ENCODE measurements at places on chromosomes 4 and X.

DNA sequence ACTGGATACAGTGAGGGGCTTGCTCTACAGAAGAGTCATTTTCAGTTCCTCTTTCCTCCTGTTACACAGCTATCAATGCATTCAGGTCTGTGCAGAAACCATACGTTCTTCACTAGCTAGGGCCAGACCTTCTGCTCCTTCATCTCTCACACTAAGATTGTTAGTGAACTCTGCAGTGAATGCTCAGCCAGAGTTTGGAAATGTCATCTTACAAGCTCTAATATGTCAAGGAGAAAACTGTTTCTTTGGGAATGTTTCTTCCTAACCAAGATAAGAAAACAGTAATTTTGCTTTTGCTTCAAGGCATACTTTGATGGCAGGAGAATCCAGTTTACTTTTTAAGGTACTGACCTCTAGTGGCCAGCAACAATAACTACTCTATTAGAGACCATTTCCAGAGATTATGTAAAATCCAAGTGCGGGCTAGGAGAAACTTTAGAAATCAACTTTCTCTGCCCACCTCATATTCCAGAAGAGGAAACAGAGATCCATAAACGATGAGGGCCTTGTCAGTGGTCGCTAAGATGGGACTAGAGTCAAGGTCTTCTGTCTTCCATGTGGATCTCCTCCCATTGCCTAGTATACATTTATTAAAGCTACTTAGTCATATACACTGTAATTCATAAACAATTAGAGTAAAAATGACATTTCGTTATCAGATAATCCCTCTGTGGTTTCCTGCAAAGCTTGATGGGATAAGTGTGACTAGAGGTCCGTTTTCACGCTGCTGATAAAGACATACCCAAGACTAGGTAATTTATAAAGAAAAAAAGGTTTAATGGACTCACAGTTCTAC is 12.1 kb upstream of the CC2D2A start:
- no peak for DNase-seq

GRCh38 chr4:47372561-47372960 is 90.9 kb downstream of the COMMD8 start:
- no peak for DNase-seq

DNA sequence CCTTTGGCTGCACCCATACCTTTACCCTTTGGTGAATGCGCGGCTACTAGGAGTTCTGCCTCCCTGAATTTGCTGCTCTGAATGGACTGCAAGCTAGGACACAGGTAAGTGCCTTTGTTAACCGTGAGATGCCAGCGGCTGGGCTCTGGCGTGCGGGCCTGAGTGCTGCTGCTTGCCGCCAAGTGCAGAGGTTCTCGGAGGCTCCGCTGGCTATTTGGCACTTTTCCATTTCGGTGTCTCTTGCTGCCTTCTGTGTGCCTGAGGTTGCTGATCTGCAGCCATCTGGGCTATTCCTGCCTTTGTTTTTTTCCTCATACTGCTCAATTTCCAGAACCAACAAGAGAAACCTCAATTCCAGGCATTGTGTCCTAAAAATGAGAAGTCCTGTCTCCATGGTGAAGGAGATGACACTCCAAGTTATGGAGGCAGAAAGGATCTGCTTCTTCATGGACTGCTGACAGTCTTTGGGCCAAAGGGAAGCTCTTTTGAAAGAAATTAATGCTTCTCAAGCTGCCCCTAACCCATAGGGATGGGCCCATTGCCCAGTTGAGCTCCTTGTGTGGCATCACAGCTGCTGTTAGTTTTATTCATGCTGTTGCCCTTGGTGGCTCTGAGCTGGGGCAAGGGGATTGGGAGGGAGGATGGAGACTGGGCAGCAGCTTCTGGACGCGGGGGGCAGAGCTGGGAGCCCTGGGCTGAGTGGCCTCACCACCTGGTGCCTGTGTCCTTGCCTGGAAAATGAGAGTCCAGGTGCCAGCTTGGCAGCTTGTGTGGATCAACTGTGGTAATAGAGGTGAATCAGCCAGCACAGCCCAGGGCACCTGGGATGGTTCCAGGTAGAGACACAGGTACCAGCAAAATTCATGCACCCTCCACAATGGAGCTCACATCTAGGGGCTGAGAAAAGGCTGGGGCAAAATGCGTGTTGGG is 3.8 kb upstream of the TBC1D14 start:
- DNase-seq, result no peak

- DNase-seq, result no peak
Measured at GRCh38 chrX:105315248-105315647, 94.8 kb upstream of the TEX13A start.

- DNase-seq, result no peak
Measured at GRCh38 chr4:156290811-156291210, 337.1 kb upstream of the CTSO start.

- DNase-seq, result no peak
Measured at GRCh38 chr4:99998062-99998867, 48.2 kb upstream of the H2AZ1 start.

DNA sequence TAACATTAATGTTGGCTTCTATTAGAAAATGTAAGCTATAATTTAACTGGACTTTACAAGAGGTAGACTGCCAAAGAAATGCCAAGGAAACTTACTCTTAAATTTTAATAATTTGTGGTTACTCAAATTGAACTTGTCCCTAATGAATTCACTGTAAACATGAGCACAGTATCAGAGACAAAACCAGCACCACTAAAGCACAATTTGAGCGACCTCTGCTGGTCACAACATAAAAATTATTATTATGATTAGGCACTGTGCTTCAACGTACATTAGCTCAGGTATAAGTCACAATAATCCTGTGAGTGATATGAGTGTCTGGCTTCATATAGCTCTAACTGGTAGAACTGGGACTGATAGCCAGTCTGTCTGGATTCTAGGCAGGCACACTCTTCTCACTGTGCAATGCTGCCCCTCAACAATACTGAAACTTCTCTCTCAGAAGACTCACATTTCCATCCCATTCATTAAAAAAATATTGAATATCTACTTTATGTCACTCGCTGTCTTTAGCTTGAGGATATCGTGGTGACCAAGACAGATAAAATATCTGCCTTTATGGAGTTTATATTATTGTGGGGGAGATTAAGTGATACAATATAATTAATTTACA is 8.0 kb downstream of the NUDT6 start:
- DNase-seq, result no peak

GRCh38 chr4:107863416-107863815 is 38.7 kb downstream of the SGMS2 start:
- no peak for DNase-seq

GRCh38 chrX:13077168-13077567 is 32.7 kb upstream of the FAM9C start:
- DNase-seq, result no peak

DNA sequence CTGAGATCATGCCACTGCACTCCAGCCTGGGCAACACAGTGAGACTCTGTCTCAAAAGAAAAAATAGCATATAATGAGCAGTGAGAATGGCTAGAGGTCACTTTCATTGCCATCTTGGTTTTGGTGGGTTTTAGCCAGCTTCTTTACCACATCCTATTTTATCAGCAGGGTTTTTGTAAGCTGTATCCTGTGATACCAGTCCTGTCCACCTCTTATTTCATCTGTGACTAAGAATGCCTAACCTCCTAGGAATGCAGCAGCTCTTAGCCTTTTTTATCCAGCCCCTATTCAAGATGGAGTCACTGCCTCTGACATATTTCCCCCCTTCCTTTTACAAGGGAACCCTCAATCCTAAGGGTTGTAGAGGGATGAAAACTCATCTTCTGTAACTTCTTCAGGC is 26.1 kb upstream of the IGFBP7 start:
- DNase-seq, result no peak

DNA sequence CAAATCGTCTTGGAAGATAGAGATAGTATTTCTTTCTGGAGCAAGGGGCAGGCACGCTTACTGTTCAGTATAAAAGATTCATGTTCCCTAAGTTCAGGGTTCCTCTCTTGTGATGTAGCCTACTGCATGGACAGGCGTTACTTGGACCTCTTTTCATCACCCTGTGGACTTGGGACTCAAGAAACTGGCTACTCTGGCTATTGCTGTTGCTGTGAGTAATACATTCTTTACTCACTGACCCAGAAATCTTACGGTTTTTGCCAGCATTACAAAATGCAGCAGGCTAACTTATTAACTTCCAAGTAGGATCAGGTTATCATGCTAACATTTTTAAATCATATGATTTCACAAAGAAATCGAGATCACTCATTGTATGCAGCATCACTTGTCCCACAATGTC is 12.8 kb upstream of the GUCY1B1 start:
- DNase-seq, result no peak

- no peak for DNase-seq
Measured at GRCh38 chr4:52012651-52013050, 7.5 kb downstream of the LRRC66 start.

GRCh38 chr4:42809419-42810084 is 83.0 kb upstream of the GRXCR1 start:
- no peak for DNase-seq

DNA sequence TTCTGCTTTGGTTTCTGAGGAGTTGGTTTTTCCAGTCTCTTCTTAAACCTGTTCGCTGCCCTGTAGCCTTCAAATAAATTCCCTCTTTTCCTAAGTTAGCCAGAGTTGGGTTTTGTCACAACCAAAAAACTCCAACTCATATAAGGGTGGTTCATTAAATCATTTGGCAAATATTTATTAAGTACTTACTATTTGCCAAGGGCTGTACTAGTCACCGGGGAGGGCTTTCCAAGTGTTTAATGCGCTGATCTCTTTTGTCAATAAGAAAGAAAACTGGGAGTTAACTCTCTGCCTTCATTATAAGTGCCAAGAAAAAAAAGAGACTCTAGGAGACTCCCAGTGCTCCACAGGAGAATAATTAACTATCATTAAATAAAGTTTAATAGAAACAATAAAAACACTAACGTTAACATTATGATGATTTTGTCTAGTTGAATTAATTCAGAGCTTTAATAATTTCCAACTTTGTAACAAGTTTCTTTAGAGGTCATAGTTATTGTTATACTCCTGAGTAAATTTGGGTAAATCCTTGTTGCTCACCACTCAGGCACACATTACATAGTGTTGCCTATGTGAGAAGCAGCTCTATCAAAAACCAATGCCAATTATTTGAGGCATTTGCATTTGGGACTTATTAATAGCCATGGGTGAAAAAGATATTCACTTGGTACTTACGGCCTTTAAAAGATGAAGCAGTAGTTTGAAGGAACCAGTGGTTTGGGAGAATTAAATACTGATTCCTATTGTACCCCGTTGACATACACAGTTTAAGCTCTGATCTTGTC is 122.5 kb upstream of the TEX13D start:
- no peak for DNase-seq

DNA sequence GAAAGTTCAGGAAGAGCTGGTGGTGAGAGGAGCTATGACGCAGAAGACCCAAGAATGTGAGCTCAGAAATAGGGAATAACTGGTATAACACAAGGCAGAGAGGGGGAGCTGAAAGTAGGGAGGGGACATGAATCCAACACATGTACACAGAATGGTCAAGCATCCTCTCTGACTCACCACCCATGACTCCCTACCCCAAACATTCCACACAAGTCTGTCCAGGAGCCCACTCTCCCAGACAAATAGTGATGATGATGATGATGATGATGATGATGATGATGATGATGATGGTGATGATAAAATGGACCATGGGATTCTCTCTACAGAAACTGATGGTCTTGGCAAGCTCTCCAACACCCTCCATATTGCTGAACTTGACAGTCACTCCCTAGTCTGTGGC is 46.4 kb downstream of the NAT8L start:
- DNase-seq, result no peak

DNA sequence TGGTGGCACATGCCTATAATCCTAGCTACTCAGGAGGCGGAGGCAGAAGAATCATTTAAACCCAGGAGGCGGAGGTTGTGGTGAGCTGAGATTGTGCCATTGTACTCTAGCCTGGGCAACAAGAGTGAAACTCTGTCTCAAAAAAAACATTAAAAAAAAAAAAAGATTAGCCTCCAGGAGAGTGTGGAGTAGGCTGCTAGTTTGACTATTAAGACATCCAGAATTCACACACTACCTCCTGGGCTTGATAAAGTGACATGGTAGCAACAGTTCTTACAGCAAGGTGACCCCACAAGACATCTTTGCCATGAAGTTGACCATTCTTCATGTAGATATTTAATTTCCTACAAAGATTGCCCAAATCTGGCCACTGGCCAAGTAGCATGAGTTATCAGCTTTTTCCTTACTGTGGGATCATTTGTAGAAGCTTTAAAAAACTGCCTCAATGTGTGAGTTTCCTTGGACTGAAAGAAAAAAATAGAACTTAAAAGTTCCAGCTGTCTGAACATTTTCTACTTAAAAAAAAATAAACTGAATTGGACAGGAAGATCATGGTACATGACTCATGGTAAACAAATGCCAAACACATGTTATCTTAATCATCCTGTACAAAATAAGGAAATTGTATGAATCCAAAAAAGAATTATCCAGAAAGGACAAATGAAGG is 35.3 kb upstream of the SPRY1 start:
- no peak for DNase-seq

GRCh38 chr4:130747842-130748241 is 1651.9 kb downstream of the C4orf33 start:
- DNase-seq, result no peak

- no peak for DNase-seq
Measured at GRCh38 chr4:15836362-15836761, 58.2 kb downstream of the CD38 start.

- no peak for DNase-seq
Measured at GRCh38 chr4:188246488-188246887, 107.2 kb downstream of the TRIML1 start.

DNA sequence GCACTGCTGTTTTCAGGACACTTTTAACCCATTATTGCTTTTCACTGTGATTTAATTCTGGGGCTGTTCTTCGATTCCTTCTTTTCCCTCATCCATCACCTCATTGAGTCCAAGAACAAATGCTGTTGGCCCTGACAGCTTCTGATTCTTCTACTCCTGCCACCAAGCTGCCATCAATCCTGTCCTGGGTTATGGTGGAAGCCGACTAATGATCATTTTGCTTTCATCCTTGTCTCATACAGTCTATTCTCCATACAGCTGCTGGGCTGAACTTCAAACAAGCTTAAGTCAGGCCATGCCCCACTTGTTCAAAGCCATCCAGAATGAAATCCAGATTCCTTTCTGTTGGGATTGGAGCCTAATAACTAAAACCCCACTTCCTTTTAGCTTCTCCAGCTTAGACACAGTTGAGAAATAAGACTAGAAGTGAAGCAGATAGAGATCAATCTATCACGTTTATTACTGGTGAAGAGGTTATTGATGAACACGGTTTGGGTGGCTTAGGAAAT is 161.9 kb downstream of the STK32B start:
- no peak for DNase-seq

GRCh38 chr4:36747277-36748129 is 466.1 kb downstream of the DTHD1 start:
- no peak for DNase-seq

GRCh38 chr4:38205261-38205660 is 245.1 kb downstream of the PTTG2 start:
- no peak for DNase-seq

- DNase-seq, result no peak
Measured at GRCh38 chr4:98754736-98755135, 96.3 kb upstream of the TSPAN5 start.

GRCh38 chr4:60396341-60397049 is 803.6 kb upstream of the ADGRL3 start:
- no peak for DNase-seq

Data from ovary (tissue), 10 donors.